ENCODE measurements at places on chromosomes 7 and 10.

DNA sequence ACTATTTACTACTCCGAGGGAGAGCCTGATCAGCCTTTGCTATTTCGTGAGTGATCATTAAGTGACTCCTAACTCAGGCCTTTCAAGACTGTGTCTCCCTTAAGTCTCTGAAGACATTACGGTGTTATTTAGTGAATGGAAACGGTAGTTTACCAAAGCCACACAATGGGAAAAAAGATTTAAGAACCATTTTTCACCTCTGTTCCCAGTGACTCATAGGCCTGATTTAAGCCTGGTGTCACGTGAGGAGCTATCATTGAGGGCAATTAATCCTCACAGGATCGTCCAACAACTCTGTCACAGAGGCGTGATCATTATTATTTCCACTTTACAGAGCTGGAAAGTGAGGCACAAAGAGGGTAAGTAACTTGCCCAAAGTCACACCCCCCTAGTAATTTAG, 20.3 kb downstream of the C10orf90 start:
- no peak overlapping the region for H3K4me3 ChIP-seq
- no peak for DNase-seq
- H3K27me3 ChIP-seq = no peaks in the 10 kb centered on the region
- no peaks in the 10 kb centered on the region for H3K36me3 ChIP-seq
- no peaks in the 10 kb centered on the region for H3K4me1 ChIP-seq

DNA sequence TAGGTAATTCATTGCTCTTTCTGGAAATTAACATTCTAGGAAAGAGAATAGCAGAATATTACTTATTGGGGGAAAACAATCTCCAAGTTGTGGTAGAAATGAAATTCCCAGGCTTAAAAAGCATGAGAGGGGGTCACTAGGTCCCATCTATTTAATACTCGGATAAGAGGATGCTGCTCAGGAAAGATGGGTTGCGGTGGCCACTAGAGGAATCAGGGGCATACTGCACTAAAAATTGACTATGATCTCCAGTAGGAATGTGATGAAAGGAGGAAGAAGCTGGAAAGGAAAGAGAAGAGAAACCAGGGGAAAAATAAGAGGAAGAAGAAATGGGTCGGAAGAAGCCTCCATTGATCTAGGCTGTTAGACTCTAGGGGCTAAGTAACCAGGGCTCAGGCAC, 192.8 kb downstream of the GPAM start:
- H3K36me3 ChIP-seq = no peaks in the 10 kb centered on the region
- no peaks in the 10 kb centered on the region for H3K4me1 ChIP-seq
- H3K4me3 ChIP-seq = no peak overlapping the region
- no peaks in the 10 kb centered on the region for H3K27me3 ChIP-seq
- H3K27ac ChIP-seq = no peak overlapping the region

DNA sequence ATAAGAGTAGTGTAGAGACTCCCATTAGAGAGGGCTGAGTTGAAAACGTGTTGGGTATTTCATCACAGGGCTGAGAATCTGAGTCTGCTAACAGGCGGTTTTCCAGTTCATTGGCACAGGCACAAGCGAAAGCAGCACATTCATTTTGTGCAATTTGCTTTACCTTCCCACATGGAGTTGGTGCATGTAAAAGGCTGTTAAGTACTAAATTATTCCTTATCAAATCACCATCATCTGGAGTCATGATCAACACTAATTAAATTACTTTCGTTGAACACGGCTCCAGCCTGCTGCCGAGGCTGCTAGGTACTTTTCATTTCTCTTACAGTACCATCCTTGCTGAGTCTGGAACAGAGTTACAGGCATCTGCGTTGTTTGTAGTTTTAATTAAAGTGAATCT, 43.8 kb downstream of the ETV1 start:
- H3K4me1 ChIP-seq = no peaks in the 10 kb centered on the region
- no peak overlapping the region for H3K27ac ChIP-seq
- no peak overlapping the region for H3K4me3 ChIP-seq
- no peaks in the 10 kb centered on the region for H3K27me3 ChIP-seq
- DNase-seq = no peak
- H3K36me3 ChIP-seq = no peaks in the 10 kb centered on the region

DNA sequence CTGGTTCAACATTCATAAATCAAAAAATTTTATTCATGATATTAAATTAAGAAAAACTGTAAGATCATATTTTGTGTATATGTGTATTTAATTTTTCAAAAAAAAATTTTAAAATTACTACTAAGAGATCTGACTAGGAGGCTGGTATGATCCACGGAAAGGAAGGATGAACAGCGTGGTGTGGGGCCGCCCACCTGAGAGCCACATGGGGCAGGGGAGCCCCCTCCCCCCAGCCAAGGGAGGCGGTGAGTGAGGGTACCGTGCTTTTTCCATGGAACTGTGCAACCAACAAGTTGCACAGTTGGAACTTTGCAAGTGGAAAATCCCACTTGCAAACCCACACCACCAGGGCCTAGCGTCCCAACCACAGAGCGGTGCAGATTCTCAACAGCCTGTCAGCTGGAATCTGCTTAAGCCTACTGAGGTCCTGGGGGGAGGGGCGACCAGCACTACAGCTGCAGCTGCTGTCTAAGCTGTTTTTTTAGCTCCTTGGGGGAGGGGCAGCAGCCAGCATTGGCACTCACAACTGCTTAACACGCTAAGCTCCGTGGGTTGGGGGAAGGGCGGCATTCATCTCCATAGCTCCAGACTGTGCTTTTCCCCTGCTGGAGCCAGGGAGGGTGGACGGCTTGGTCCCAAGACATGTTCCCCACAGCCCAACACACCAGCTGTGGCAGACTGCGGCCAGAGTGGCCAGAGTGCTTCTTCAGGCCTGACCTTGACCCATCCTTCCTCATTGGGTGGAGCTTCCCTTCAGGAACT, 94.2 kb upstream of the IGFBP3 start:
- no peak for DNase-seq
- no peaks in the 10 kb centered on the region for H3K4me1 ChIP-seq
- H3K27ac ChIP-seq = no peak overlapping the region
- H3K4me3 ChIP-seq = no peak overlapping the region
- H3K36me3 ChIP-seq = no peaks in the 10 kb centered on the region
- no peaks in the 10 kb centered on the region for H3K27me3 ChIP-seq

- no peak overlapping the region for H3K27ac ChIP-seq
- H3K27me3 ChIP-seq = no peaks in the 10 kb centered on the region
- no peak overlapping the region for H3K4me3 ChIP-seq
- no peaks in the 10 kb centered on the region for H3K36me3 ChIP-seq
- no peak for DNase-seq
Measured at GRCh38 chr10:111973306-111973705, 210.3 kb downstream of the GPAM start.

All from esophagus muscularis mucosa (tissue), 4 donors.